ENCODE measurements at places on chromosomes 2 and 18.

DNA sequence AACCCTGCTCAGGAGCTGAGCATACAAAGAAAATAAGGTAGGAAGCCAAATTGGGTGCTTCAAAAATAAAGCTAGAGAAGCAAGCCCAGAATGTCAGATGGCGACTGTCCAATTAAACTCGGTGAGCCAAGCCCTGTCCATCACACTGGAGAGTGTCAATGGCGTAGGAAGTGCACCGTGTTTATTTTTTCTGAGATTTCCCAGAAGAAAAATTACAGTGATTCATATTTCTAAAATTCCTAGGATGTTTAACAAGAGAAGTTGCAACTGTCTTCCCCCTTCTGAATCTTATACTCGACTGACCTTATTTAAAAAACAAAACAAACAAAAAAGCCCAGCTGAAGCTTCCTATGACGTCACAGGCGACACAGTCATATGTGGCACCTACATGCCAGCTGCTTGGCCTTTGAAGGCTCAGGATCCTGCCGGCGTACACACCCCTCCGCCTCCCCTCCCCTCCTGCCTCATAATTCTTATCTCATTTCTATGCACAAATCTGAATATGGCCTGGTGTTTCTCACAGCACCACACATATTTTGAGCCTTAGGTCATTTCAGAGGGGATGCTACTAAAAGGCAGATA lies 60.8 kb downstream of the MBP start:
- DNase-seq = peak; percentile 84
- peaks cover 31% of the 10 kb centered on the region for H3K36me3 ChIP-seq
- peaks cover 93% of the 10 kb centered on the region for H3K4me1 ChIP-seq
- no peak overlapping the region for H3K4me3 ChIP-seq
- H3K27ac ChIP-seq = peak overlapping the region; percentile 61

GRCh38 chr2:79453918-79454317 lies 58.9 kb upstream of the CTNNA2 start:
- H3K4me3 ChIP-seq = no peak overlapping the region
- no peaks in the 10 kb centered on the region for H3K27me3 ChIP-seq
- H3K27ac ChIP-seq = no peak overlapping the region
- no peaks in the 10 kb centered on the region for H3K4me1 ChIP-seq

GRCh38 chr2:72236445-72237067 lies 88.9 kb upstream of the CYP26B1 start:
- H3K36me3 ChIP-seq = no peaks in the 10 kb centered on the region
- H3K27ac ChIP-seq = no peak overlapping the region
- DNase-seq = no peak
- no peak overlapping the region for H3K4me3 ChIP-seq
- H3K4me1 ChIP-seq = peaks cover 5% of the 10 kb centered on the region

DNA sequence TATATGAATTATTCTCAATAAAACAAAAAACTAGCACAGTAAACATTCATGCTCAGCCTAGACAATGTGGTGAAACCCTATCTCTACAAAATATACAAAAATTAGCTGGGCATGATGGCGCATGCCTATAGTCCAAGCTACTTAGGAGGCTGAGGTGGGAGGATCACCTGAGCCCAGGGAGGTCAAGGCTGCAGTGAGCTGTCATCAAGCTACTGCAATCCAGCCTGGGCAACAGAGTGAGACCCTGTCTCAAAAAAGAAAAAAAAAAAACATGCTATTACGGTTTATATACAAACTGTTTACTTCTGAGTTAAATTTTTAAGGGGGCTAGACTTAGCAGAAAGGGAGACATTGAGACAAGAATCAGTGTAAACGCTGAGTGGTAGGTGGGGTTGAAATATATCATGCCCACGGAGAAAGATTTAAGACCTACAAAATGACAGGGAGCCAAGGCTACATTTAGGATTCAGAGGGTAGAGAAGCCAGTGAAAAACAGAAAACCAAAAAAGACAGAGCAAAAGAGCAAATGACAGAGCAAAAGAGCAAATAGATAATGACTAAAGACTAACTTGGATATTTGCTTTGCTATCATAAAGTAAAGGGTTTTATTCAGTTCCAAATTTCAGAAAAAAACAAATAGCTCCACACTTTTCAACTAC lies 7.5 kb downstream of the TTC32 start:
- H3K4me3 ChIP-seq = no peak overlapping the region
- H3K36me3 ChIP-seq = peaks cover 10% of the 10 kb centered on the region
- no peaks in the 10 kb centered on the region for H3K27me3 ChIP-seq
- peak overlapping the region; percentile 30 for H3K27ac ChIP-seq

DNA sequence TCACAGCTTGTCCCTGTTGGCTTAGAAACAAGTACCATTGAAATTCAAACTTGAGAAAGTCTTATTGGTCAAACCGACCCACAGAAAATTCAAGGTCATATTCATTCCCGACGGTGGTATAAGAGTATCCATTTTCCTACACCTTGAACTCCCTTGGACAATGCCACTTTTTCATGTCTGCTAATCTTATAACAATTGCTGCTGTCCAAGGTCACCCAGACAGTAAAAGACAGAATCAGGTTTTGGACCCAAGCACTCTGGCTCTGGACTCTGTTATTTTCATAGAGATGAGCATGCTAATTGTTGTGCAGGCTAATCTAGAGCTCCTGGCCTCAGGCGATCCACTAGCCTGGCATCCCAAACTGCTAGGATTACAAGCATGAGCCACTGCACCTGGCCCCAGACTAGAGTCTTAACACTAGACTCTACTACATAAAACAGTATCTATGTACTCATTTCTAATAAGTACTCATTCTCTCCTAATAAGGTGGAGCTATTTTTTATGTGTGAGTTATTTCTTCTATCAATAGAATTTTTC lies 57.8 kb downstream of the C2orf76 start:
- H3K4me1 ChIP-seq = no peaks in the 10 kb centered on the region
- no peaks in the 10 kb centered on the region for H3K27me3 ChIP-seq
- no peak for DNase-seq
- peaks cover 4% of the 10 kb centered on the region for H3K36me3 ChIP-seq
- H3K27ac ChIP-seq = no peak overlapping the region
- no peak overlapping the region for H3K4me3 ChIP-seq

DNA sequence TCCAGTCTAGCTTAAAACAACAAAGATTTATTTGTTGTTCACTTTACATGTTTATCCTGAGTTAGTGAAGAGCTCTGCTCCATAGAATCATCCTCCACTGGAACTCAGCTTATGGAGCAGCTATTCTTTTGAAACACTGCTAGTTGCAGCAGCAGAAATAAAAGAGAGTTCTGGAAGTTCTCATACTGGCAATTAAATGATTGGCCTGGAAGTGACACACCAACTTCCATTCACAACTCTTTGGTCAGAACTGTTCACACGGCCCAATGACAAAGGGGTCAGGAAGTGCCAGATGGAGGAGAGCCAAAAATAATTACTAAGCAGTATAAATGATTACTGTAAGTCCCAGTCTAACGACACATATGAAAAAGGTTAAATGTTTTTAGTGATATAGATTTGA lies 39.1 kb downstream of the FBXO11 start:
- DNase-seq = no peak
- no peaks in the 10 kb centered on the region for H3K27me3 ChIP-seq
- peaks cover 81% of the 10 kb centered on the region for H3K4me1 ChIP-seq
- peaks cover 38% of the 10 kb centered on the region for H3K36me3 ChIP-seq

GRCh38 chr2:181198183-181198864 lies 217.9 kb downstream of the UBE2E3 start:
- no peak overlapping the region for H3K4me3 ChIP-seq
- no peak for DNase-seq
- H3K36me3 ChIP-seq = peaks cover 40% of the 10 kb centered on the region
- peak overlapping the region; percentile 86 for H3K27ac ChIP-seq
- peaks cover 45% of the 10 kb centered on the region for H3K4me1 ChIP-seq

DNA sequence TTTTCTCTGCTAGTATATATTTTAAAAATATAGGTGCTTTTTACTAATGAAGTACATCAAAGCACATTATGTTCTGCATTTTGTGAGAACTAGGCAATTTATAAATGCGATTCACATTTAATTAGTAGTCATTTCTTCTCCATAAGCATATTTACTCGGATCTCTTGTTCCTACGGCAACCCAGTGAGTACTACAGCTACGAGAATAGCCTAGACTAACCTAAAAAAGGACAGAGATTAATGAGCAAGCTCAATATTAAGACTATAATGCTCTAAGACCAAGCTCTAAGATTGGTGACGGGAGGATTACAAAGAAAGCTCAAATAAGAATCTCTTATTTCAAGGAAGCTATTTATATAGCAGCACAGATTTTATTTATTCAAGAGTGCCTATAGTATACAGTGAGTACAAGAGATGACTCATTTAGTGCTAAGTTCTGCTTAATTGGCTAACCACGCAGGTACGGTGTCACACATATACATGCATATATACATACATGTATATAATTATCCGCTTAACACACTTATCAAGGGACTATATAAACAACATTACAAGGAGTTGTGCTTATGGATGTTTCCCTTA lies 364.7 kb downstream of the GPD2 start:
- peaks cover 1% of the 10 kb centered on the region for H3K27me3 ChIP-seq
- H3K4me1 ChIP-seq = no peaks in the 10 kb centered on the region
- H3K27ac ChIP-seq = no peak overlapping the region
- no peak for DNase-seq
- H3K36me3 ChIP-seq = no peaks in the 10 kb centered on the region

GRCh38 chr2:168286535-168286934 lies 39.1 kb upstream of the STK39 start:
- H3K4me3 ChIP-seq = no peak overlapping the region
- no peak overlapping the region for H3K27ac ChIP-seq
- H3K4me1 ChIP-seq = no peaks in the 10 kb centered on the region
- H3K27me3 ChIP-seq = no peaks in the 10 kb centered on the region
- DNase-seq = no peak

DNA sequence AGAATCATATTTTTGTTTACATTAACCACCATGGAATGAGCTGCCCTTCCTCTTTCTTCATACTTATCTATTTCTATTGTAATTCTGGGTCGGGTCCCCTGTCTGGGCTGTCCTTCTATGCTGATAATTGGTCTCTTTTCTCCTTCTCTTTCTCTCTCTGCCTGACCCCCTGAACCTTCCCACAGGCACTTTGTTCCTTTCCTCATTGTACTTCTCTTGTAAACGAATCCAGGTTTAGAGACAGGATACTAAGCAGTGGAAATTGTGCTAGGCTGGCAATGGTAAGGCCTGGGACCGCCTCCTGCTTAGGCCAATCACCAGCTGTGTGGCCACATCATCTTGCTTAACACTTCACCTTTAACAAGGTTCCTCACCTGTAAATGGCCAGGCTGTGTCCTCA lies 137.0 kb downstream of the ZNF532 start:
- no peaks in the 10 kb centered on the region for H3K27me3 ChIP-seq
- no peak overlapping the region for H3K27ac ChIP-seq
- no peak for DNase-seq
- no peaks in the 10 kb centered on the region for H3K36me3 ChIP-seq

DNA sequence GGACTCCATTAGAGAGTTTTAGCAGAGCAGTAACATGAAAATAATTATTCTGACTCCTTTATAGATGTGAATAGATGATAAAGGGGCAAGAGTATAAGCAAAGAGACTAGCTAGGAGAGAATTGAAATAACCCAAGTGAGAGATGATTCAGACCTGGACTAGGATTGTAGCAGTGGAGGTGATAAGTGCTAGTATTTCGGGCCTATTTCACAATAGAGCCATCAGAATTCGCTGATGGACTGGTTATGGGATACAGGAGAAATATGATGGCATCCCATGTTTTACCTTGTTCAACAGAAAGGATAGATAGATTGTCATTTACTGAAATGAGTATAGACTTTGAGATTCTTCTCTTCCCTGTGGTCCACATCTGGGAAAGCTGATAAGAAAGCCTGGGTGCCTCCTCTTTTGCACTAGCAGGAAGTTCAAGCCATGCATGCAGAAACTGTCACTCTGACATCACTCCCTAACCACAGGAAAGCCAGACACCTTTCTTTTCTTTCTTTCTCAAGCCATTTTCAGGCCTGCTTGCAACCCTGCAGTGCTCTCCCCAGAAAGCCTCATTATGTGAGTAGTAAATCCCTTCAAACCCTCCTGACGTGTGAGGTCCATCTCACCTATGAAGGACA lies 25.3 kb downstream of the DYNAP start:
- H3K4me1 ChIP-seq = no peaks in the 10 kb centered on the region
- no peaks in the 10 kb centered on the region for H3K36me3 ChIP-seq
- H3K4me3 ChIP-seq = no peak overlapping the region

DNA sequence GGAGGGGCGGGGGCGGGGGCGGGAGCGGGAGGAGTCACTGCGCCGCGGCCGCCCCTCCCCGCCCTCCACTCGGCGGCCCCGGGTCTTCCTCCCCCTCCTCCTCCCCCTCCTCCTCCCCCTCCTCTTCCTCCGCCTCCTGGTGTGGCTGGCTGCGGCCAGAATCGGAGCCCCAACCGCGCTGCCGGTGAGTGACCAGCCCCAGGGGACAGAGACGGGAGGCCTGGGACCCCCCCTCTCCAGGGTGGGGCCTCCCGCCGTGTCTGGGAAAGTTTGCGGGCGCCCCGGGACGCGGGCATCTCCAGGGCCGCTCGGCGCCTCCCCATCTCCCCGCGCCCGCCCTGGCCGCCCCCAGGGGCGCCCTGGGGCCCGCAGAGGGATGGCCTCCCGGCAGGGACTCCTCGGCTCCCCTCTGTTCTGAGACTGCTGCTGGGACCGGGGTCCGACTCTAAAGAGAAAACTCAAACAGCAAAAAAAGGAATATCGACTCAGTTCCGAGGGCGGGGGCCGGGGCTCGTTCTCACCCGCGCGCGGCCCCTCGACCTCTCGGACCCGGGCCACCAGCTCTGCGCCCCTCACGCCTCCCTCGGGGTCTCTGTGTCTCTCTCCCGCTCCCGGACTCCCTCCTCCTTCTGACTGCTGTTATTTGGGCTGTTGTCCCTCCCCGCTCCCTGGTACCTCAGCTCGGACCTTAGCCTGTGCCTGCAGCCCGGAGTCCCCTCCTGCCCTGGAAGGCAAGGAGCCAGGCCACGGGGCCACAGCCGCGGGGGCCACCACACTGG lies at the start of gene STON1:
STON1 (plus strand) TSS at position 122 of the 779 bp plus-strand sequence. CDS start 50,480 bp downstream, outside the sequence.
- peak within 1 kb of the TSS; percentile 73 for H3K4me3 ChIP-seq
- peaks cover 6% of the 10 kb centered on the region for H3K27me3 ChIP-seq
- peak within 1 kb of the TSS; percentile 52 for H3K27ac ChIP-seq

- H3K36me3 ChIP-seq = peaks cover 12% of the 10 kb centered on the region
- no peak for DNase-seq
- no peak overlapping the region for H3K27ac ChIP-seq
- H3K4me3 ChIP-seq = no peak overlapping the region
- no peaks in the 10 kb centered on the region for H3K27me3 ChIP-seq
These were observed 35.5 kb downstream of the ACVR1 start for GRCh38 chr2:157840568-157841156.

DNA sequence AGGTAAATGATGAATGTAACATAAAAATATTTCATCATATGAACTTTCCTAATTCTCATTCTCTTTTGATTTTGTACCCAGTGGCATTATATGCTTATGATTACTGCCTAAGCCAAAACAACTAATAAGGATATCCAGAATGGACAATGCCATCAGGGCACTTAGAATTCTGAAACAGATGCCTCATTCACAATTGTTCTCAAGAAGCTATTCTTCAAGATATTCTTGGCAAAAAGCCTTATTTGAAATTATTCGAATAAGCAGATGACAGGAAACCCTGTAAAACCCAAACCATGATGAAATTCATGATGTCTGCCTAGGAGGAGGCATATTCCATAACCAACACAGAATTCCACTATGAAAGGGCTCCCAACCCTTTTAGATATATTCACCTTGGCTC lies 353.2 kb upstream of the TRIB2 start:
- H3K27ac ChIP-seq = no peak overlapping the region
- DNase-seq = no peak
- H3K27me3 ChIP-seq = no peaks in the 10 kb centered on the region
- H3K36me3 ChIP-seq = no peaks in the 10 kb centered on the region
- H3K4me3 ChIP-seq = no peak overlapping the region

Measured in activated CD8-positive, alpha-beta T cell treated with anti-CD3 and anti-CD28 coated beads for 36 hours (primary cell).